ENCODE measurements at places on chromosomes 5 and 9.

GRCh38 chr5:160516696-160517530, 95.3 kb downstream of the PTTG1 start:
- DNase-seq = no peak

GRCh38 chr5:73733219-73733618, 107.2 kb downstream of the ARHGEF28 start:
- DNase-seq = no peak

DNA sequence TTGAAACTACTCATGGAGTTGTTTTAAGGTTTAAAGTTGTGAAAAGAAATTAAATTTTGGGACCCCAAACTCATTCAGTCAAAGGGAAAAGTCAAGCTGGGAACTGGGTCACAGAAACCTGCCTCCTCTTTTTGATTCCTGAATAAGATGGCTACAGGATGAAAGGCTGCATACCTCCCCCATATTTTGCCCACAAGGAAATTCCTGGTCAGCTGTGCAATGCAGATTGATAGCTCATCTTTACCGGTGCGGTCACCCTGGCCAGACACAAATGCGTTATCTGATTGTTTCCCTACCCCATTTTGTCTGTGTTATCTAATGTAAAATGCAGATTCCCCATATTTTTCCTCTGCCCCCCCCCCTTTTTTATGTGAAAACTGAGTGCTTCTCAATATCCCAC, 1.3 kb downstream of the HAVCR2 start:
- no peak for DNase-seq

DNA sequence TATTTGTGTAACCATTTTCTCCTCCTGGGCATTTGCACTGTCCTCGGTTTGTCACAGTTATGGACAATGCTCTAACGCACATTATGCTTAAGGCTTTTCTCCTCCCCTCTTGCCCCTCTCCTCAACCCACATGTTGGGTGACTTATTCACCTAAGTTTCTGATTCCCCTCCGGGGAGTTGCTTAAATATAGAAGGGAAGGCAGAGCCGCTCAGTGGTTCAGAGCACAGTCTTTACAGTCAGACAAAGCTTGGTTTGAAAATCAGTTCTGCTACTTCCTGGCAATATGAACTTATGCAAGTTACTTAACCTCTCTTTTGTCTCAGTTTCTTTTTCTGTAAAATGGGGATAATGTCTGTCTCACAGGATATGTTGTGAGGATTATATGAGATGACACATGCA, 41.2 kb upstream of the SPRY4 start:
- DNase-seq = no peak

DNA sequence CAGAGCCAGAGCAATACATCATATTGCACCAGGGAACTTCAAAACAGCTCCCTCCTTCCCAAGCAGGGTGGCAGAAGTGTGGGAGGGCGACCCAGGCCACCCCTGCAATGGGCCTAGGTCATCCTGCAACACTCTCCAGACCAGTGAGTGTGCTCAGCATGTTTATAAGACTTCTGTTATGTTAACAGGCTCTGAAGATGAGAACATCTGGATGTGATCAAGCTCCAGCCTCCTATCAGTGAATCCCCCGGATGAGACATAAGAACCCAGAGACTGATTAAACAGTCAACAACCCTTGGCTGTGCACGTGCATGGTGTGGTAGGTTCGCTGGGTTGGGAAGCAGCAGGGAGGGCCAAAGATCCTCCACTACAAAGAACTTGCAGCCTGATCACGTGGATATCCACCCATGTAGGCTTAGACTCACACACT, 63.3 kb downstream of the ABCA1 start:
- no peak for DNase-seq

- no peak for DNase-seq
These were observed 1.2 kb downstream of the GRIN3A start for GRCh38 chr9:101737165-101737704.

DNA sequence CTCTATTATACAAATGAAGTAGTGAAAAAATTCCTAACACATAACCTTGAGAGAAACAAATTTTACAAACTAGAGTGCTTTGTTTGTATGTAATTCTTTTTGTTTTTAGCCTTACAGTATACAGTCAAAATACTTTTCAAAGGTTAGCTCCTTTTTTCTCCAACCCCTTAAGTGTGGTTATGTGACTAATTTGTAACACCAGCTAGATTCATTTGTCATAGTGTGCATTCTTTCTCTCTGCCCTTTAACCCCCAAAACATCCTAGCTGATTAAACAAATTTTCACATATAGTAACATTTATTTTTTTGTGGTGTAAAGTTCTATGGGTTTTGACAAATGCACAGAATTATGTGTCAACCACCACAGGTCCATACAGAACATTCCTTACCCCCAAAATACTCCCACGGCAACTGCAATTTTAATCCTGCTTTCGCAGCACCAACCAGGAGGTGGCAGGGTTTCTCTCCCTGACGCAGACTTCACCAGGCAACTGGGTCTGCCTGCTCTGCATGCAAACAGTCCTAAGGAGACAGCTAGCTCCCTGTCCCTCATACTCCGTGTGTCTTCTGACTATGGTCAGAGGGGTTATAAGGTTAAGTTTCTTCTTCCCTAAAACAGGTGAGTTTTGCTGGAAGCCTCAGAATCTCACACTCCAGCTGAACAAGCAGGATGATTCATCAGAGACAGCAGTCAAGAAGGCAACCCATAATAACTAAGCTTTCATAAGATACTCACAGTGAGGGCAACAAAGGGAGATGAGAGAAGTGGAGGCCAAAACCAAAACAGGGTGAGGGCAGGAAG, 44.5 kb upstream of the NR5A1 start:
- DNase-seq = peak; percentile 50

DNA sequence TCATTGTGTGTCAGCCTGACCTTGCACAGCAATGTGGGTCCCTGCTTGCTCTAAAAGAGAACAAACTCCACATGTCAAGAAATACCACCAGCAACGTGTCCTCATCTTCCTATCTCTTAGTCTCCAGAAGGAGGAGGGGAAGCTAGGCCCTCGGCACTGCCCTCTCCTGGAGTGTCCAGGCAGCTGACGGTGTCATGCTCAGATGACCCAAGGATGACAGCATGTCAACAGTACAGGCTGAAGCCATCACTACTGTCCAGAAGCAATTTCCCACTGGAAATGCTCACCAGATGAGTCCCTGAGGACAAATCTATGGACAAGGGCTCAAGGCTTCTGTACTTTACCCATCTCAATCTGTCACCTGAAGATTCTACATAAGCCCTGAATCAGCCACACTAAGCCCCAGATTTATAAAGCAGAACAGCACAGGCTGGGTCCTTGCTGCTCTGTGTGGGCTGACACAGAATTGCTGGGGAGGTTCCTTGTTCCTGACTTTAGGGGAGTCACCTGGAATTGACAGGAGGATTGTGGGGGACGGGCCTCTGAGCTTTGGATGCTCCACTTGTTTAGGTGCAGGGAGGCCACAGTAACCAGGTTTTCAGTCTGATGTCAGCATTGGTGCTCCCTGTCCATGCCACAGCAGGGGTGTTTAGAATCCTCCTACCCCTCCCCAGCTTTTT, 210.2 kb downstream of the DAB2IP start:
- peak; percentile 73 for DNase-seq

DNA sequence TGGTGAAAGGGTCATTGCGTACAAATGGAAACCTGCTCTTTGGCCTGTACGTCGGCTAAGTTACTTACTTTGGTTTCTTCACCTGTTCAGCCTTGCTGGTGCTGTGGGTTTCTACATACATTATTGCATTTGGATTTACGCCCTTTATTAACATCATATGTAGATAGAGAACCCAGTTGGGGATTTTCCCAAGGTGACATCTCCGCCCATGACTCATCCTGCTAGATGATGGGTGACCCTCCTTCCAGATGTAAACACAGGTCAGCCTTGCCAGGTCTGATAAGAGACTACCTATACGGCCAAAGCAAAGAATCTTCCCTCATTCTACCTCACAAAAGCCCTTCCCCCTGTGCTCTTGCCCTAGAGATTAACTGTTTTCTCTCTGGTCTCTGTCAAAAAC, 360.9 kb downstream of the KDM4C start:
- no peak for DNase-seq

DNA sequence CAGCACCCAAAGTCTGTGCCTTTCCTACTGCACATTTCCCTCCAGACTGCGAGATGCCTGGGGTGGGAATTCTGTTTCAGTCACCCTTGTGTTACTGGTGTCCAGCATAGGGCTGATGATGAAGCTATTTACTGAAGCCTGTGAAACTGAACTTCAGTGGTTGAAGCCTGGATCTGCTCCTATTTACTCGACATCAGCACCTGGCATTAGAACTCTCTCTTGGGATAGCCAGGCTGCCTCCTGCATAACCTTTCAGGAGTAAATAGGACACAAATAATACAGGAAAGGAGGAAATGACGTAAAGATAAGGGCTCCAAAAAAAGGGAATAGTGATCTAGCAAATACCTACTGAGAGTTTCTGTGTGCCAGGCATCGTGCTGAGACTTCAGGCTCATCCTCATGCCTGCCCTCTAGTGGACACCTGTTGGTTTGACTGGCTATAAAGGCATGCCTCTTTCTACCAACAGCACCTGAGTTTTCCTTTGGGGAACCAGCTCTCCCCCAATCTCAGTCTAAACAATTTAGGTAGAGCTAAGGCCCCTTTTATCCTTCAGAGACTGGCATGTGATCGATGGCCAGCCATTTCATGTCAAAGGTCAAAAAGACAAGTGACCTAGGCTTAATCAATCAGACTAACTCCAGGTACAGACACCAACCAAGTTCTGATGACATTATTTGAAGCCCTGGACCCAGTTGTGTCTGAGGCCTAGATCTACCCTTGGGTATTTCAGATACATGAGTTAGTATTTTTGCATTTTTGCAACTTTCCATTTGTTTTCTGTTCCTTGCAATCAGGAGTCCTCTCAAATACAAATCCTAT, 192.1 kb upstream of the TRIM32 start:
- DNase-seq = peak; percentile 34

Data from G401 (cell line).